Esophagus squamous epithelium (tissue), 5 donors: ENCODE measurements at places on chromosomes 5 and 9.

- DNase-seq: no peak
These were observed 12.7 kb downstream of the RECK start for GRCh38 chr9:36049408-36049807.

GRCh38 chr5:57736716-57737115, 254.1 kb upstream of the ACTBL2 start:
- DNase-seq: no peak

- no peak for DNase-seq
These were observed 603.7 kb downstream of the BNC2 start for GRCh38 chr9:16266648-16267276.

GRCh38 chr5:122099060-122099790, 21.2 kb upstream of the LOX start:
- DNase-seq: no peak

- no peak for DNase-seq
These were observed 41.8 kb downstream of the MEF2C start for GRCh38 chr5:88841212-88841611.

- DNase-seq: no peak
These were observed 4.9 kb upstream of the RARS1 start for GRCh38 chr5:168481330-168481788.

DNA sequence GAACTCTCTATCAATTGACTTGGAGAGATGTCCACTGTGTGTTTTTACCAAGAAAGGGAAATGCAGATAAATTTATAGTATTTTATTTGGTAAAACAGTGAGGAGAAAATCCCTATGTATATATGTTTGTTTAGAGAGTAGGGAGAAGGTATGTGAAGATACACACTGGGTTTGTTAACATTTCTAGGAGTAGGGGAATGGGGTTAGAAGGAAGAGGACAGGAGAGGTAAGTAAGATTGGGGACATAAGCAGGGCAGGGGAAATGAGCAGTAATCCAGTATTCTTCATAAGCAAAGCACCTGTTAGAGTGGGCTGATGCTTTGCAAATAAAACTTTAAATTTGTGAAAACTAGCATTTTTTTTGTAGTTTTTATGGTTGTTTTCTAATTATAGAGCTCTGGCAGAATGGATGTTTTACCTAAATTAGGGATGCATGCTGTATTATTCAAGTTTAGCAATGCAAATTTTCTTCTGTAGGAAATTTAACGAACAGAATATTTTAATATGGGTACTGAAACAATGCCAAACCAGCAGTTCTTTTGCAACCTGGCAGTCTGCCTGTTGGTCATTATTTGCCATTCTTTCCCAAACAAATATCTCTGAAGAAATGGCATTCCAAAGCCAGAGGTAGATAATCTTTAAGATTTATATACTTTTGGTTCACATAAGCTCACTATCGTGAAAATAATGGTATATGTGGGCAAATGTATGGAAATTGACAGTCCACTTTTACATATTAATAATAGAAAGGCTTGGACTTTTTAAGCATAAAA, 19.4 kb upstream of the DCP2 start:
- no peak for DNase-seq

- DNase-seq: no peak
These were observed 302.1 kb downstream of the NR2F1-AS1 start for GRCh38 chr5:93278896-93279295.

- DNase-seq: no peak
These were observed 34.1 kb downstream of the HMGXB3 start for GRCh38 chr5:150034662-150035061.

GRCh38 chr9:81303658-81304057, 385.7 kb downstream of the TLE1 start:
- DNase-seq: no peak

- no peak for DNase-seq
These were observed 88.7 kb downstream of the PIP5K1B start for GRCh38 chr9:68793605-68794343.

DNA sequence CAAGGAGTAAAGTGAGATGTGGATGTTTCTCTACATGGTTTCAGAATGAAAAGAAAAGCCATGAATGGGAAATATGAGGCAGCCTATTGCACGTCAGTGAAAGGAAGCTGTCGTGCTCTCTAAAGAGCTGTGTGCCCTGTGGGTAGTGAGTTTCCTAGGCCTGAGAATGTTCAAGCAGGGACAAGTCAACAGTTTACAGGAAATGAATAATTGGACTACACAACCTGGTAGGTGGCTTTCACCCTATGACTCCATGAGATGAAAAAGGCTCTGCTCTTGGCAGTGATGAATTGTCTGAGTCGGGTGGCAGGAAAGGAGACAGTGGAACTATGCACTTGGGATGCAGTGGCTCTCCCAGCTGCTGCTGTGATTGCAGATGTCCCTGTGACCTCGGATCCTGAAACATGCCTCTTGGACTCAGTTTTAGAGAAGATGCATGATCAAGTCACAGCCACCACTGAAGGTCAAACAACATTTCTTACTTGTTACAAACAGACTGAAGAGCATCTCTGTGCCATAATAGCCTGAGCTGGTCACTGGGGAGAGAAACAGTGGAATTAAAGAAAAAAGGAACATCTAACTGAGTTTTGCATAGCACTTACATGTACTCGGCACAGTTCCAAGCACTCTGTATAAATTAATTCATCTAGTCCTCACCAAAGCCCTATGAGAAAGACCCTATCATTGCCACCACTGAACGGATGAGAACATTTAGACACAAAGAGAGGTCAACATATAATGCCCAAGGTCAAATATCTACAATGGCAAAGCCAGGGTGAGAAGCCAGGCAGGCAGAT, 293.7 kb downstream of the SPOCK1 start:
- DNase-seq: no peak

DNA sequence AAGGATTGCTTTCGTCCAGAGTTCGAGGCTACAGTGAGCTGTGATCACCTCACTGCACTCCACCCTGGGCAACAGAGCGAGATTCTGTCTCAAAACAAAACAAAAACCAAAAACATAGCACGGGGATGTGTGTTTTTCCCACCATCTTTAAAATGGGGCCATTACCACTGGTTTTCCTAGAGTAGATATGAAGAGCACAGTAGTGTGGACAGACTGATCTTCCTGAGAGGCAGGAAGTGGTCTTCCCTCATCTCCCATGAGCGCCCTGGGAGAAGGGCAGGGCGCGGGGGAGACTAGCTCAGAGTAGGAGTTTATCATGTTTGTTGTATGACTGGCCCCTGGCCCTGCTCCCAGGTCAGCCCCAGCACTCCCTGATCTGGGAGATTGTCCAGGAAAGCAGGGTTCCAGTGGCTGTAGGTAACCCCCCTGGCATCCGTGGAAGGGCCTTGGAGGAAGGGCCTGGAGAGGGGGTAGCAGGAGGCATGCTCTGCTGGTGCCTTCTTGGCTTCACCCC, 2.3 kb downstream of the SUSD3 start:
- no peak for DNase-seq

DNA sequence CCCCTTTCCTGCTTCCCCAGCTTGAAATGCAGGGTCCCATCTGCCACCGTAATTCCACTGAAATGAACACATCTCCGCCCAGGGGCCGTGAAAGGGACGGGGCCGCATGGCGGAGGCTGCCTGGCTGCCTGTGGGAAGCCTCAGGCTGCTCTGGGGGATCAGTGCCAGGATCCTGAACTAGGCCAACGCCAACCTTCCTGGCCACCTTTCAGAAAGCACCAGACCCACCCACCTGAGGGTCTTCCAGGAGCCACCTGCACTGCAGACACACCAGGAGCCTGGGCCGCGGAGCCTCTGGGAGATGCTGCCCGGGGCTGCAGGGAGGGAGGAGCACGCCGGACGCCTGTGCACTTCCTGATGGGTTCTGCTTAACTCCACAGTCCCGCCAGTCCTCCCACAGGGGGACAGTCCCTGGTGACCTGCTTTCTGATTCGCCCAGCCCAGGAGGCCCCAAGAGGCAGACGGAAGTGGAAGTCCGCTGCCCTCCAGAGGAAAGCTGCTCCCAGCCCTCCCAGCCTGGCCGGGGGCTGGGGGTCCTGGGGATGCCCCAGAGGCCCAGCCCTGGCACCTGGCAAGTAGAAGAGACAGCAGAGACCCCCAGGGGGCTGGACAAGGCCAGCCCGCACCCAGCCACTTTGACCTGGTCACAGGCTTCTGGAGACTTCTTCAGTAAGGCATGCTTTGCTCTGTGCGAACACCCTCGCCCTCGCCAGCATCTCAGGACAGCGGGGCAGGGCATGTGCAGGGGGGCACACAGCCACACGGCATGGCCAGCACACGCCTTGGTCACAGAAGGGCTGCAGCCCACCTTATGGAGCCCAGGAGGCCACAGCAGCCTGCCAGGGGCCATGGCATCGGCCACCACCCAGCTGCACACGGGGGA, at the start of gene CARD9:
Gene CARD9, minus strand, starts transcription at position 370 of the 883 bp plus-strand sequence. CDS start 1,591 bp downstream, outside the sequence.
- DNase-seq: no peak

GRCh38 chr5:143694357-143694756, 117.6 kb upstream of the HMHB1 start:
- no peak for DNase-seq

- DNase-seq: no peak
These were observed 50.2 kb upstream of the SAP30L start for GRCh38 chr5:154395407-154396106.

- DNase-seq: no peak
These were observed 230.4 kb downstream of the DOCK8 start for GRCh38 chr9:445033-445432.

DNA sequence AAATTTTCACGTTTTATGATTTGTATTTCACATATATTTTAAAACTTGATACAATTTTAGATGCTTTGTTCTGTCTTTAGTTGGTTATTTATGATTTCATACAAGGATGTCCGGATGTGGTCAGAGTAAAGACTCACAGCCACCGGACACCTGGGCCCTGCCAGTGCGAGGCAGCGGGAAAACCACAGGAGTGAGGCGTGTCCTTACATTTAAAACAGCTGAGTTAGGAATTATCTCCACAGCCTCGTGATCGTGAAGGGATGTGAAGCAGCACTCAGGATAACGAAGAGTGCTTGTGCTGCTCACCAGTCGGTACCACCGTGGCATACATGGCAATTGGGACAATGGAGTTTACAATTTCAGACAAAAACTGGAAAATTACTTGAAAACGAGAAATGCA, 14.0 kb downstream of the SNX18 start:
- no peak for DNase-seq

DNA sequence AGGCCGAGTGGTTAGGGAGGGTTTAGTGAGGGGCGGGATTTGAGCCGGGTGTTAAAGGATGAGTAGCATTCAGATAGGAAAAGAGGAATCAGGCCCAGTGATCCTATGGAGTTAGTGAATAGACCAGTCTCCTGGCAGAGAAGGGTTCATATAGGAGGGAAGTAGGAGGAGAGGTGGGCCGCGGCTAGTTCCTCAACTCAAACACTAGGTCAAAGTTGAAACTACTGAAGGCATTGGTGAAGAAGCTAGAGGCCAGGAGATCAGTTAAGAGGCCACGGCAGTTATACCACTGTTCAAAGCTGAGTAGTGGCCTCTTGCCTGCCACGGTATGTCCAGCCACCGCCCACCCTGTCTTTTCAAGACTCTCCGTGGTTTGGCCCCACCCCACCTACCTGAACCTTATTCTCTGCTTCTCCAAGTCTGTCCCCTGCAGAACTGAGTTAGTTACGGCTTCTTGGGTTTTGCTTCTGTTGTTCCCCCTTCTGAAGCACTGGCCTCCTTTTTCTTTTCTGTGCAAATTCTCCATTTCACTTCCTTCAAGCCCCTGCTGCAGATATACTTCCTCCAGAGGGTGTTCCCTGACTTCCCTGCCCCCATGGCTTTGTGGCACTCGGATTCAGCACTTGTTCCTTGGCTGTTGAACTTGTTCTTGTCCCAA, 1.8 kb downstream of the ZBTB34 start:
- DNase-seq: no peak

DNA sequence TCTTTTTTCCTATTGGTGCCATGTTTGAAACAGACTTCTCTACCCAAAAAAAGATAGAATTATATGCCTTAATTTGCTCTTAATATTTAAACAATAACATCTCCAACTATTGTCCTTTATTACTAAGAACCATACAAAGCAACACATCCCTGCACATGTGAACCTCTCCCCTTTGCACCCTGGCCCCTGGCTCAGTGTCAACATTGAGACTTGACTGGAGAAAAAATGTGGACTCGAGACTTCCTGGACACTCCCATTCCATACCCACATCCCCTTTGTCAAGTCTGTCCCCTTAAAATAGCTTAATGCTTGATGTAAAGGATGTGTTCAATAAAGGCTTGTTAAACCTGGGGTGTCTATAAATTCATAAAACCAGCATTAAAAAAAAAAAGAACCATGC, 53.2 kb downstream of the TTC39B start:
- no peak for DNase-seq

DNA sequence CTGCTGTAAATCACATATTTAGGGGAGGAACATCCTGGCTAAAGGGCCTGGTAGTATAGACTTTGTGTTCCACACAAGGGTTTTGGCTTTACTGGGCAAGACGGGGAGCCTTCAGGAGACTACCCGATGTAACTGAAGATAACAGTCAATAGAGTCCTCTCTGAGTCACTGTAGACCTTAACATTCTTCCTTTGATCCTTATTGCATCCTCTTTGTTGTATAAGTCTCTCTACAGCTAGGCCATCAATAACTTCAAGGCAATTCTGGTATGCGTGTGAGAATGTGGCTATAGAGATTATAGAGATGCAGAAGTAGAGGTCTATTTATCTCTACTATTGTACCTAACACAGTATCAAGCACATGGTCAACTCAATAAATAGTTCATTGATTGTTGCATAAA, 67.3 kb upstream of the STK32A start:
- no peak for DNase-seq
